ENCODE measurements at places on chromosomes 1 and 21.

DNA sequence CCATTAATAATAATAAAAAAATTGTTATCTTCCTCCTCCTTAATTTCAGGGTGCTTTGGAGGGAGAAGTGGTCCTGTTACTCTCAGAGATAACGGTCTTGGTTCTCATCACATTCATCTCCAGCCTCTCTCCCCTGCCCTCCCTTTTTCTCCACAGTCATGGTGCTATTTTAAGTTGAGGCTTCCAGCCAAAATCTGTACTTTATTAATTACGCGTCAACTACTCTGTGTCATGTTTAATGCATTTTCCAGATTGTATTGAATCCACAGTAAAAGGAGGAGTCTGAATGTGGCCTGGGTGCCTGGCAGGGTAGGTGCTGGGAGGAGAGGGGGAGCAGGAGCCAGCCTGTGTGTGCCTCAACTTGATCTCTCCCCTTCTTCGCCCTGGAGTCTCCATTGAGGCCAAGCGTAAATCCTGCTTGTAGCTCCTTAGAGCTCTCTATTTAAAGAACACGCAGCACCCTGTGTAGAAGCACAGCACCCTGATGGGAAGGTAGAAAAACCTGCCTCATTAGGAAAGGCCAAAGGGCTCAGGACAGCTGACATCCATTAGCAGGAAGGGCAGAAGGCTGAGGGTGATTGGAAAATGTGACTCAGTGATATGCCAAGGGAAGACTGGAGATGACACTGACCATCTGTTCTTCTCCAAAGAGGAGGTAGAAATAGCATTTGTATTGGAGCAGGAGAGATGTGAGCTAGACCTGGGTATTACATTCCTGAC, 82.4 kb downstream of the PLXNA2 start:
- no peak for DNase-seq

- DNase-seq, result no peak
Observed at GRCh38 chr1:212683357-212683722, 16.3 kb downstream of the BATF3 start.

- no peak for DNase-seq
Observed at GRCh38 chr1:27551953-27552312, 52.0 kb downstream of the AHDC1 start.

- no peak for DNase-seq
Observed at GRCh38 chr1:193181985-193182384, 4.4 kb downstream of the B3GALT2 start.

DNA sequence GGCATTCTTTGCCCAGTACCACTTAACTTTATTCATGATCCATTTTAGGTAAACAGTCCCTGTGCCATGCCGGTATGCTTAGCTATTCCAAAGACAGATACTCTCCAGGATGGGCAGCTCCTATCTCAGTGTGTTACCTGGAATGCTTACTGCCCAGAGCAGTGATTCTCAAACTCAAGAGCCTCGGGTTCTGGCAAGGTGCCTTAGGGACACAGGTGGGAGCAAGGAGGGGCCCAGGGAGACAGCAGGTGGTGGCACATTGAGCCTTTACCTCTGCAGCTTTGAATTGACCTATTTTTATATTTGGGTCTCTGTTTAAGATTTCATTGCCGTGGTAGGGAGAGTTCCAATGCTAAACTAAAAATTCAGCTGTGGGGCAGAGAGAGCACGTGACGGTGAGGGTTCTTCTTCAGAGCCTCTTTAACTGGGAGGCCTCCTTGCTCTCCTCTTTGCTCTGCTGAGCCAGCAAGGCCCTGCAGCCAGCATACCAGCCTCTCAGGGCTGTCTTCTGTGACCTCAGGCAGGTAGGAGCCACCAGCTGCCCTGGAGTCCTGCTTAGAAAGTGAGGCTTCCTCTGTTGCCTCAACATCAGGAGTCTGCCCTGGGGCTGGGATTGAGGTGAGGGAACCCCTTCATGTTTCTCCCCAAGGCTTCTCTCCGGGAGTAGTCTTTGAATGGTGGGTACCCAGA, 20.2 kb downstream of the PHGDH start:
- no peak for DNase-seq
